Epithelial cell of proximal tubule (primary cell): ENCODE measurements at places on chromosomes 12 and 14. TPM values are rescaled to one million over a fixed set of nuclear protein-coding genes. Genes with fewer than 3 reads are reported as not detected.

The KLRC3 gene
- total RNA-seq: not detected in 2 replicates

The FZD10 gene
- 1.0 and 9.3 TPM in 2 replicates for total RNA-seq

The PTPRO gene
- 0.29 and 1.3 TPM in 2 replicates for total RNA-seq

The DPY19L2 gene
- 5.6 and 6.9 TPM in 2 replicates for total RNA-seq

The TAS2R50 gene
- total RNA-seq: not detected in 2 replicates

The YBX3 gene
- 202 and 245 TPM in 2 replicates for total RNA-seq

DNA sequence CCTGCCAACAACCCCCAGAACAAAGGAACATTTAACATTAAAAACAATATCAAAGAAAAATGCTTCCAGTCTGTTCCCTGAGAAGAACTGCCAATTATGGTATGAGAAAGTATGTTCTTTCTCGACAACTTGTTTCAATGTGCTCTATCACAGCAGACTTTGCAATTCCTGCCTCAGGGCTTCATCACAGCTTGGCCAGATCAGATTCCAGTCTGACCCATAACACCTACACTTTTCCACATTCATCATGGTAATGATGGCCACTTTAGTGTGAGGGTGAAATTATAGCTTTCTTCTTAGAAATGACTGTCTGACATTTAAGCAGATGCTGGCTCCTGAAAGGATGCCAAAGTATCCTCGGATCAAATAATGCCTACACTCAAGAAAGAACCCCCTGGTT lies 17.0 kb downstream of the NEK9 start:
- DNase-seq: no peak

- no peak for DNase-seq
Measured at GRCh38 chr12:2691345-2692071, 103.3 kb upstream of the FKBP4 start.

DNA sequence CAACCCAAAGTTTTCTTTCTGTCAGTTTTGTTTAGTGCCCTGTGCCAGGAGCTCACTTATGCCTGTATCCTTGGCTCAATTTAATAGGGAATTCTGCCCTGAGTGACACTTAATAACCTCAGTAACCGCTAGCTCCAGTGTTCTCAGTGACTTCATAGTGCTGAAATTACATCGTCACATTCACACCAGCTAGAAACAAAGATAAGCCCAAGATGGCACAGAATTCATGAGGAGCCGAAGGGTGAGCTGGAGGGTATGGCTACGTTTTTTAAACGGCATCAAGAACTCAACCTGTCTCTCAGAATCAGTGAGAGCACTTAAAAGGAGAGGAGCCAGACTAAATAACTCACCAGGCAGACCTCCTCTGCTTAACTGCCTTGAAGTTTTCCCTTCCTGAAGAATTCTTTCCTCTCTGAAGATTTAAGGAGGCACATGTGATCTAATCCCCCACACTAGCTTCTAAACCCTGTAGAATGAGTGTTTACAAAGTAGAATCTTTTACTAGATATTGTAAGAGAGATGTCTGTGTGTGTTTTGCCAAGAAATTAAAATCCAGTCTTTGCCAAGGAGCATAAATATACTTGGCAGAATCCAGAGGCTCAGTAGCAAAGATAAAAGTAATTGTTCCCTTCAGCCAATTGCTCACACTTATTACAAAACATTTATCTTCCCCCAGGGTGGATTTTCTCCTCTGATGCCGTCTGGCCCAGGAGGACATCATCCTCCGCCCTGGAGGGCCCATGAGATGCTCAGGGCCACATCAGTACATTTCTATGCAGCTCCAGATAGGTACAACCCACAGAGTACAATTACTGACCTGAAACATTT lies 37.3 kb downstream of the PTGER2 start:
- no peak for DNase-seq

DNA sequence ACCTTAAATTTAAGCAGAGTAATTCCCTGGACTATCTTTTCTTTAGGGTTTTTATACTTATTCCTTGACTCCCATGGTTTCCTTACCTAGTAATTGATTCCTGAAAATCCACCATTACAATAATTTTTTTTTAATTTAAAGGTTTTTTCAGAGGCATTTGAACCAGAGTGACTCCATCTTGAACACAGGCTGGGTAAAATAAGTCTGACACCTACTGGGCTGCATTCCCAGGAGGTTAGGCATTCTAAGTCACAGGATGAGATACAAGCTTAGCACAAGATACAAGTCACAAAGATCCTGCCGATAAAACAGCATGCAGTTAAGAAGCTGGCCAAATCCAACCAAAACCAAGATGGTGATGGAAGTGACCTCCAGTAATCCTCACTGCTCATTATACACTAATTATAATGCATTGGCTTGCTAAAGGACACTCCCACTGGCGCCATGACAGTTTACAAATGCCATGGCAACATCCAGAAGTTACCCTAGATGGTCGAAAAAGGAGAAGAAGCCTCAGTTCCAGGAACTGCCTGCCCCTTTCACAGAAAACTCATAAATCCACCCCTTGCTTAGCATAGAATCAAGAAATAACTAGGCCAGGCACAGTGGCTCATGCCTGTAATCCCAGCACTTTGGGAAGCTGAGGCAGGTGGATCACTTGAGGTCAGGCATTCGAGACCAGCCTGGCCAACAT lies 53.6 kb downstream of the SLC25A21 start:
- no peak for DNase-seq

DNA sequence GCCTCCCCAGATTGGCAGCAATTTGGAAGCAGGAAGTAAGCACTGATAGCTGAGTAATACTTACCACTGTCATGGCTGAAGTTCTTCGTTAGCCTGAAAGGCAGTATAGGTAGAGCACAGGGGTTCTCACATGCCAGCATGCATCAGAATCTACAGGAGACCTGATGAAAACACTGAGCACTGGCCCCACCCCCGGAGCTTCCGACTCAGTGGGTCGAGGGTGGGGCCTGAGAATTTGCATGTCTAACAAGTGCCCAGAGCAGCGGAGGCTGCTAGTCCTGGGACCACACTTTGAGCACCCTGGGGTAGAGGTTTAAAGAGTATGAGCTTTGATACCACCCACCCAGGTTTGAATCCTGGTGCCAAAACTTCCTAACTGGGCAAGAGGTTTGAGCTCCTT lies 89.6 kb downstream of the FBXW8 start:
- DNase-seq: no peak

- DNase-seq: no peak
Measured at GRCh38 chr12:57888409-57889157, 42.1 kb upstream of the CTDSP2 start.

GRCh38 chr14:94542111-94542810 lies 19.0 kb upstream of the SERPINA4 start:
- DNase-seq: no peak

DNA sequence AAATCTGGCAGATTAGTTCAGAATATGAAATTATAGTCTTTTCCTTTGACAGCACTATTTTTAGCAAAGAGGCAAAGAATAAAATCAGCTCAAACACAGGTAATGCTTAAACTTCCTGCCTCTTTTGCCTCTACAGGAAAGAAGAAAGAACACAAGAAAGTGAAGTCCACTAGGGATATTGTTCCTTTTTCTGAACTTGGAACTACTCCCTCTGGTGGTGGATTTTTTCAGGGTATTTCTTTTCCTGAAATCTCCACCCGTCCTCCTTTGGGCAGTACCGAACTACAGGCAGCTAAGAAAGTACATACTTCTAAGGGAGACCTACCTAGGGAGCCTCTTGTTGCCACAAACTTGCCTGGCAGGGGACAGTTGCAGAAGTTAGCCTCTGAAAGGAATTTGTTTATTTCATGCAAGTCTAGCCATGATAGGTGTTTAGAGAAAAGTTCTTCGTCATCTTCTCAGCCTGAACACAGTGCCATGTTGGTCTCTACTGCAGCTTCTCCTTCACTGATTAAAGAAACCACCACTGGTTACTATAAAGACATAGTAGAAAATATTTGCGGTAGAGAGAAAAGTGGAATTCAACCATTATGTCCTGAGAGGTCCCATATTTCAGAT lies 17.4 kb downstream of the TMPO start:
- DNase-seq: no peak

- DNase-seq: peak; percentile 29
Measured at GRCh38 chr12:12661086-12661856, 34.7 kb downstream of the GPR19 start.

DNA sequence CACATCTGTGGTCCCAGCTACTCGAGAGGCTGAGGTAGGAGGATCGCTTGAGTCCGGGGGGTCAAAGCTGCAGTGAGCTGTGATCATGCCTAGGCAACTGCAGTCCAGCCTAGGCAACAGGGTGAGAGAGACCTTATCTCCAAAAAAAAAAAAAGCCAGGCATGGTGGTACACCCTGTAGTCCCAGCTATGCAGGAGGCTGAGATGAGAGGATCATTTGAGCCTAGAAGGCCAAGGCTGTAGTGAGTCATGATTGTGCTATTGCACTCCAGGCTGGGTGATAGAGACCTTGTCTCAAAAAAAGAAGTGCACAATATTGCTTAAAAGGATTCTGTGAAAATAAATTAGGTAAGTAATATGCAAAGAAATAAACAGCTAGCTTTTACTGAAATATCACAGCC lies 17.0 kb downstream of the NAA25 start:
- no peak for DNase-seq

DNA sequence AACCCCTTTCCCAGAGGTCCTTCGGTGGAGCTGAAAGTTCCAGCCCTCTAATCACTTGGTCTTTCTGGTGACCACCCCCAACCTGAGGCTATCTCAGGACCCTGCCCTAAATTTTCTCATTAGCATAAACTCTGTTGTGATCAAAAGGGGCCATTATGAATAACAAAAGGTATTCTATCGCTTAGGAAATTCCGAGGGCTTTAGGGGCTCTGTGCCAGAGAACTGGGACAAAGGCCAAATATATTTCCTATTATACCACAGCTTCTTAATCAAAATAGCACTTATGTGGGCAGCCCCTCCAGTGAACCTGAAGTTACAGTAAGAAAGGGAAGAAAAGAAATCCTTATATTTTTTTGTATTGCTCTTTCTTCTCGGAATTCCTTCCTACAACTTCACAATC lies 125.3 kb upstream of the NPAS3 start:
- DNase-seq: no peak

DNA sequence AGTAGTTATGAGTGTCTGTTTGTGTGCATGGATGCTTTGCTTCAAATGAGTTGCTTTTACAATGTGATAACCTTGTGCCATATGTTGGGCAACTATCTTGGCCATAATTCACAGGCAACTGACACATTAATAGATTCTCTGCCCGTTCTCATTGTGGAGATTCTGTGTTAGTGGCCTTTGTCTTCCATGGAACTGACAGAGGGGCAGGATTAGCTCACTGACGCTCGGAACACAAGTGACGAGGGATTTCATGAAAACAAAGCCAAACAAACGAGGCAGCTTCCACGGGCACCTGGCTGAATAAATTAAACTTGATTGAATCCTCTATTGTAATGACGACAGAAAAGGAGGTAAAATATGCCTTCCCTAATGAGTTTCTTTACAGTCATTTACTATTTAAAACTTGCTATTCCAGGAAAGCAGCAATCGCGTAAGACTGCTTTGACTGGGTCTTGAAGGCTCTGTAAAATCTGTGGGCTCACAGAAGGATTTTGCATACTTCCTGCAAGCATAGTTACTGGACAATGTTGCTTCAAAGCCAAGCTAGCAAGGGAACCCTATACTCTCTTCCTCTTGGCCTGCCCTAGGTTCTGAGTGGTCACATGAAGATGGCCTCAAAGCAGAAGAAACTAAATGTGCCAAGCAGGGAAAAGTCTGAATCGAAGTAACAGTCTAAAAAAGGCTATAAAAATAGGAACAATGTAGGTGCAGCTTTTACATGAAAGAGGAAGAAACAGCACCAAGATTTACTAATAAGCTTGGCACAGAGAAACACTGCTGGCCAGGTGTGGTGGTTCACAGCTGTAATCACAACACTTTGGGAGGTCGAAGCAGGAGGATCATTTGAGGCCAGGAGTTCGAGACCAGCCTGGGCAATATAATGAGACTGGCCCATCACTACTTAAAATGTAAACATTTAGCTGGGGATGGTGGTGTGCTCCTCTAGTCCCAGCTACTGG lies 28.1 kb upstream of the SINHCAF start:
- DNase-seq: no peak

GRCh38 chr12:68623059-68623458 lies 12.4 kb downstream of the RAP1B start:
- no peak for DNase-seq

DNA sequence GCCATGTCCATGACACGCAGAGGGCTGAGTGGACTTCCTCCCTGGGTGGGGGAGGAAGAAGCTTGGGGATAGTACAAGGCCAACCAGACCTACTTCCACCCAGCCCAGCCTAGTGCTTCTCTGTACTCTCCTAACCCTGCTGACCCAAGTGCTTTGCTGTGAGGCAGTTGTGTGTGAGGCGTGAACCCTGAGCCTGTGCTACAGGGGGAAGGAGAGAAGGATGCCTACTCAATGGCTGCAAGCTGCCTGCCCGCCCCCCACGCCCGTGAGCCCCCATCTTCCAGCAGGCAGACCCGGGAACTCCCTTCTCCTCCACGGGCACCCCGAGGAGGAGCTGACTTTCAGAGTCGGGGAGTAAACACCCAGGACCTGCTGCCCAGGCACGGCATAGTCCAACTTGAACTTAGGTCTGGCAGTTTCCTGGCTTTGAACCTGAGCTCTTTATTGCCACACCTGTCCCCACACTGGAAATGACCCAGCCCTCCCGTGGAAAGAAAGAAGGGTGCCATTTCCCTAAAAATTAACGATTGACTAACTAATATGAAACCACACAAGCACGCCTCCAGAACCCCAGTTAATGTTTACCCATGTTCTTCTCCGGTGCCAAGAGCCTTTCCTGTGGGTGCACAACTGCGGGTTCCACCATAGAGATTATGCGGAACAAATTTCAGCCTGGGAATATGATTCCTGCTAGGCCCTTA lies 10.8 kb downstream of the ALDH2 start:
- peak; percentile 79 for DNase-seq

DNA sequence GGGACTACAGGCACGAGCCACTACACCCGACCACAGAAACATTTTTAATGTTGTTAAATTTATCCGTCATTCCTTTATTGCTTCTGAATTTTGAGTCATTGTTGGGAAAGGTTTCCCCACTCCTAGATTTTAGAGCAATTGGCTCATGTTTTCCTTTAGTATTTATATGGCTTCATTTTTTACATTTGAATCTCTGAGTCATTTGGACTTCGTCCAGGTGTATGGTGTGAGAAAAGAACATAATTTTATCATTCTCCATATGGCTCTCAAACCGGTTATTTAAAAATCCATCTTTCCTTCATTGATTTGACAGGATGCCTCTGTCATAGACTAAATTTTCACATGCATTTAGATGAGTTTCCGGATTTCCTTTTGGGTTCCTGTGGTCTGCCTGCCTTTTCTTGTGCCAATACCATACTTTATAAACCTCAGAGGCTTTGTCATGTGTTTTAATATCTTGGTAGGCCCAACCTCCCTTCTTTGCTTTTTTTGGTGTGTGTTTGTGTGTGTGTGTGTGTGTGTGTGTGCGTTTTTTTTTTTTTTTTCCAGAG lies 30.9 kb downstream of the LRTM2 start:
- DNase-seq: no peak

DNA sequence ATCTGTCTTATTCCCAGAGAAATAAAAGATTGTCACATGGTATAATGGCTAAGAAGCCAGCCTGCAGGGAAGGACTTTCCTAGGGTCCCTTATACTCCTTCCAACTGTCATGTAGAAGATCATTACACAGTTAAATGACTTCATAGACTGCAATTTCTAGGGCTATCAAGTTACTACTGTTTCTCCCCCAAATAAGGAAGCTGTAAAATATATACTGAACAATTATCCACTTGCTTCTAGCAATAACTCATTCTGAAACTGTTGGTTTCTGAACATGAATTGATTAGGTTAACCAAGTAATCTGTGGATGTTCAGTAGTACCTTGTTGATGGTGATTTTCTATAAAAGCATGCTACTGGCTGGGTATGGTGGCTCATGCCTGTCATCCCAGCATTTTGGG lies 44.6 kb downstream of the A2ML1 start:
- no peak for DNase-seq

GRCh38 chr14:24145219-24145618 lies 1.2 kb downstream of the PSME2 start:
- DNase-seq: no peak
